NCI-H1417 (cell line): ENCODE measurements at places on chromosomes 1 and 21.

DNA sequence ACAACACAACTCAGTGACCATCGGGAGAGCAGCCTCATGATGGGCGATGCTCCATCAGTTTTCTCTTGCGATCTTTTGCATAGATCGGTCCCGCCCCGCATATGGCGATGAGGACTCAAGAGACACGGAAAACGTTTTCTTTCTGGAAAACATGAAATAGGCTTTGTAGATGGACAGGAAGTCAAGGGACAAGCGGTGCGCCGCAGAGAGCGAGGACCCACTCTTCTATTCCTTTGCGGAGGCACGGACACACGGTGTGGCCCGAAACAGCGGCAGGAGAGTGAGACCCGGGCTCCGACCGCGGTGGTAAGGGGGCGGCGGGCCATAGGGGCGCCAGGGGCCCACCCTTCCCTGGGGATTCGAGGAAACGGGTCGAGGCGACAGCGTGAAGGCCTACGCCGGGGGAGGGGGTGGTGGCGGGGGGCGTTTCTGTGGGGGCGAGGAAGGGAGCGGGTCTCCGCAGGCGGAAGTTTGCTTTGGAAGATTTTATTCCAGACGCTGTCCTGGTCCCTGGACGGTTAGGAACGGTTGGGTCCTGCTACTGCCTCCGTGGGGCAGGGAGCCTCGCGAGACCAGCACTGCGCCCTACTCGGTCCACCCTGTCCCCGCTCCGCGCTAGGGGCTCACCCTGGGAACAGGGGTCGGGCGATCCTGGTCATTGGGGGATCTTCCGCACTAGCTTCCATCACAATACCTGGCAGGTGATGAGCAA, 796 bp upstream of the TDRKH start:
- DNase-seq, result peak; percentile 55

- no peak for DNase-seq
Measured at GRCh38 chr1:14098294-14098913, 398.4 kb downstream of the PRDM2 start.

GRCh38 chr1:218874313-218874712, 299.4 kb upstream of the LYPLAL1 start:
- no peak for DNase-seq

DNA sequence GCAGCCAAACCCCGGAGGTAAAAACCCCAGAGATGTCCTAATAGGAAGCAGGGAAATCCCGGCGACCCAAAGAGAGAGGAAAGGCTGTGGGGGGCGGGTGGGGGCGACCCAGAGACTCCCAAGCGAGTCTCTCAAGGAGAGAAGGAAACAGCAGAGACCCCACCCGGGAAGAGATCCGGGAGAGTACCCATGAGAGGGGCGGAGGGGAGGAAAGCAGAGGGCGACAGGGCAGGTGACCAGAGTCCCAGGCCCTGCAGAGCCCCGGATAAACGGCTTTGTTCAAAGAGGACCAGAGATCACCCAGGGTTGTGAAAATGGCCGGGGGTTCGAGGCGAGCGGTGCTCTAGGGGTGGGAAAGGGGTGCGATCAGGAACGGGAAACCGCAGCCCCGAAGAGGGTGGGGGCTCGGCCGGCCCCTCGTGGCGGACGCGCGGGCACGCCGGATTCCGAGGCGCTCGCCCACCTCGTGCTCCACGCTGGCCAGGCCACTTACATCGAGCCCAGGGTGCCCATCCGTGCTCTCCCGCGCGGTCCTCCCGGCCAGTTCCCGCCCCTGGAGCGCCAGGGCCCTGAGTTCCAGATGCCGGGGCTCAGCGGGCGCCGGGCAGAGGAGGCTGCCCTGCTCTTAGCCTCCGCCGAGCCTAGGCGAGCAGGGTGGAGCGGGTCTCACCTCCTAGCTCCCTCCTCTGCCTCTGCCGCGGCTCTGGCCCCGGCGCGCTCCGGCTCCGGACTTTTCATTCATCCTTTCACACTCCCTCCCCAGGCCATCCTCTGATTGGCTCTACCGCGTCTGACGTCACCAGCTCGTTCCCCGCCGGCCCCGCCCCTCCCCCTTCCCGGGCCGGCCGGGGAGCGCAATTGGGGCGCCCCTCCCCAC, 52.3 kb downstream of the RHBG start:
- DNase-seq, result peak; percentile 87

DNA sequence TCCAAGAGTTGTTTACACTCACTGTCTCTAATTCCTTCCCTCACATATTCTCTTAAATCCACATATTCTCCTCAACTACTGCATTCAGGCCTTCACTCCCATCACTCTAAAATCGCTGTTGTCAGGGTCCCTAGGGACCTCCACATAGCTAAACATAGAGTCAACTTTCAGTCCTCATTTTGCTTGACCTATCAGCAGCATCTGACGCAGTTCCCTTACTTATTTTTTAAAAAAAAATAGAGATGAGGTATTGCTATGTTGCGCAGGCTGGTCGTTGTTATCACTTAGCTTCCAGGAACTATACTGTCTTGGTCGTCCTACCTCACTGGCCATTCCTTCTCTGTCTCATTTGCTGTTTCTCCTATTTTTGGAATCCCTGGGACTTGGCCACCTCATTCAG, 11.7 kb upstream of the PLEKHO1 start:
- DNase-seq, result no peak
